ENCODE measurements at places on chromosomes 2 and 18.

GRCh38 chr2:70569559-70569958 is 15.9 kb upstream of the TGFA start:
- no peak for DNase-seq

- DNase-seq, result no peak
Observed at GRCh38 chr2:191629976-191630712, 47.8 kb upstream of the NABP1 start.

DNA sequence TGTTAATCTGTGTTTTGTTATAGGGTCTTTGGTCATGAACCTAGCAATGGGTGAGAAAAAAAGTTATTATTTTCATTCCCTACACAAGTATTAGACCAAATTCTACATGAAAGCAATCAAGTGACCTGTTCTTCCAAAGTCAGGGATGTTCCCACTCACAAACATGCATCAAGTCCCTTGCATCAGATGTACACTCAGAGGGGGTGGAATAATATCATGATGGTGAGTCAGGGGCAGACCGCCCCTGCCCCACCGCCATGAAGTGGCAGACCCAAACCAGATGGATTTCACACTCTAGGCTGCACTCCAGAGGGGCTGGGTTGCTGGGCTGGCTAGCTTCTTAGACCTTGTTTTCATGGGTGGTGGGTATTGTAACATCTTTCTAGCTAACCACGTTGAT is 91.4 kb downstream of the ACAA2 start:
- no peak for DNase-seq

DNA sequence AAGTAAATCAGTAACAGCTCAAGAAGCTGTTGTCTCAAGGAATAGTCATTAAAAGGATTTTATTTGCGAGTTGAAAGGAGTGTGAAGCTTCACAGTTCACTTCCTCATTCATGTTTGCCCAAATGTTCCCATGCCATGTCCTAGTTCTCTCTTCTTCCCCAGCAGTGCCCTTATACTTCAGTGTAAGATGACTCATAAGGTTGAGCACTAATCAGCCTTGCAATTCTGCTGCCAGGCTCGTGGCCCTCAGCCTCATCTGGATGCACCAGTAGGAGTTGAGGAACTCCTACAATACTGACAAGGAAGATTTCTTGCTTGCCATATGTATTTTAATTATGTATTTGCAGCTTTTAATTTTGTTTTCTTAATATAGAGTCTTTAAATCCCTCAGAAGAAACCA is 1980.4 kb downstream of the SUCLG1 start:
- no peak for DNase-seq

DNA sequence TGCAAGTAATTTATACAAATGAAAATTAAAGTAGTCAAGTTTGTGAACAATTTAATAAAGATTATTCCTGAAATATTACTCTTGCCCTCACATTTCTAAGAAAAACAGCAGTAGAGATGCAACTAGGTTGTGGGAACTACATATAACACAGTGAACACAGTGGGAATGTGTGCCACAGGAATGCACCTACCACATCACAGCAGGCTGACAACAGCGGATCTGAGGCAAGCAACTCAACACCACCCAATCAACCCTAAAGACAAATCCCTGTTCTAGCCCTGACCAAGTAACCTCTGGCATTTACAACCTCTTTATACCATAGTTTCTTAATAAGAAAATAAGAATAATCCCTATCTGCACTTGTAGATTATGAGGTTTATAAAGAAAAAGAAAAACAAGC is 23.4 kb downstream of the MBOAT2 start:
- no peak for DNase-seq

- DNase-seq, result no peak
Observed at GRCh38 chr18:55400590-55401541, 187.1 kb downstream of the TCF4 start.

DNA sequence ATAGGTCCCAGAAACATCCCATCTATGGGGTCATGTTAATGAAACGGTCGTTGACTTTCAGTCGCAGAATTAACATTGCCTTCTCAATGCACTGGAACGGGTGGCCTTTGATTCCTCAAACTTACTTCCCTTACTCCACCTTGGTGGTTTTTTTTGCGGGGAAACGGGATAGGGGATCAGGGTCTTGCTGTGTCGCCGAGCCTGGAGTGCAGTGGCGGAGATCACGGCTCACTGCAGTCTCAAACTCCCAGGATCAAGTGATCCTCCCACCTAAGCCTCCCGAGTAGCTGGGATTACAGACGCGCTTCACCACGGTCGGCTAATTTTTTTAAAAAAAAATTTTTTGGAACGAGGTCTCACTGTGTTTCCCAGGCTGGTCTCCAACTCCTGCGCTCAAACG is 754 bp downstream of the ATG16L1 start:
- no peak for DNase-seq

- peak; percentile 61 for DNase-seq
Observed at GRCh38 chr2:127415593-127416505, 2.4 kb upstream of the PROC start.

DNA sequence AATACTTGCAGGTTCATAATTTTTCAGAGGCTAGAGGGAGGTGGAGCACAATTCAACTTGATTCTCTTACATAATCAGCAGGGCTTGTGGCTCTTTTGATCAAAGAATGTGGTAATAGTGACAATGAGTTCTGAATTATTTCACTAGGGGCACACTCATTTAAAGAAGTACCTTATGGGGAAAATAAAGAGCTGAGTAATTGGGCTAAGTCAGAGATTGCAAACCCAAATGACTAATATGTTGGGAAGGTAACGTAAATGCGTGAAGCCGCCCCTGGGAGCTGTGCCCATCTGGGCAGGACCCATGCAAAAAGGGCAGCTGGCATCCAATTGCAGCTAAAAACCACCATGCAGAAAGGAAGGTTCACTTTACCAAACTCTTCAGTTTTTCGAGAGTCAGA is 35.3 kb downstream of the NCKAP5 start:
- DNase-seq, result no peak

DNA sequence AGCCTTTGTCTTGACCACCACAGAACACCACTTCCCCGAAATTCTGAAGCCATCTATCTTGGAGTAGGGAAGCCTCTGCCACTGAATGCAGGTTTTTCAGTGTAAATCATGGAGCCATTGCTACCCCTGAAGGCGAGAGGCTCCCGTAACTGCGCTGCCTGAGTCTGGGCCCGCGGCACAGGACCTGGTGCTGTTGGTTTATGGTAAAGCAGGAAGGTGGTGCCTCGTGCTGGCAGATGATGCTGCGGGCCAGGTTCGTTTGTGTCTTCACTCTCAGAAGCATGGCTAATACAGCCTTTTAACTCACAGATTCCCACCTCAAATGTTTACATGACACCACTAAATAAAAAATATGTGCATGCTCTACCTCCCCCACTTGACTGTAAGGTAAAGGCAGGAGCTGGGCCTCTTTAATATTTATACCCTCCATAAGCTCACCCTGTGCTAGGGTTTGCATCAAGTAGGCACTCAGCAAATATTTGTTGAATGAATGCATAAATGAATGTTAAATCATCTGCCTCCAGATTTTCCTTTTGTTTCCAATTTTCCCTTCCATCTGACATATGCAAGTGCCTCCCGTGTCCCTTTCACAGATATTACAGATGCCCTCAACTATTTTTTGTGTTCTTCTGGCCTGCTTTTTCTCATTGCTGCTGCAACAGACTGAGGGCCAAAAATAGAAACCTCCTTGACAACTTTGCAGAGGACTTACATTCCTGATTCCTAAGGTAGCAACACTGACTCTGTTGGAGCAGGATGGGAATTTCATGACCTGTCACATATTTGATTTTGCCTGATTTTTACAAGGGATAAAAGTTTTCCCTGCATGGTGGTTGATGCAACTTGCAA is 83.5 kb upstream of the CPO start:
- DNase-seq, result no peak

- no peak for DNase-seq
Observed at GRCh38 chr2:223215254-223215516, 163.2 kb downstream of the KCNE4 start.

GRCh38 chr18:79491081-79491551 is 95.4 kb downstream of the NFATC1 start:
- DNase-seq, result no peak

DNA sequence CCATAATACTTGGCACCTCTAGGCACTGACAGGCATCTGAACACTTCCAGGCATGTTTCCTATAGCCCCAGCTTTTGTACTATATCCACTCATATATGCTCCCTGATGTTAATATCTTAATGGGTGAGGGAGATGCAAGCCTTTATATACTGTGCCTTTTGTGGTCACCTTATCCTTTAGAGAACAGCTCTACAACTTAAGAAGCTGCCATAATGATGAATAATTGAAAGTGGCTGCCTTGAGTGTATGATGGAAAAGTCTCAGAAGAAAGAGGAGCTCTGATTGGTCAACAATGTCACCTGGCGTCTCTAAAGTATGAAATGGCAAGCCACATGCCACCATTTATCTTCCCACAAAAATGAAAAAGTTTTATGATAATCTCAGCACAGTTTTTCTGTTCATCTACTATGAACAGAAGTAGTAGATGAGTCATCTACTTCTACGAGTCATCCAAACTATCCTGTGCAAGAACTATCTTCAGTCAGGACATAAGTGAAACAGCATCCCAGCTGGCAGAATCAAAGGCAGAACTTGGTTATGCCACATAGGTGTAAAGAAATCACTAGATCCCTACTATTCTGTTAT is 997.9 kb upstream of the CELF4 start:
- DNase-seq, result no peak

GRCh38 chr2:239267288-239267951 is 133.4 kb downstream of the HDAC4 start:
- peak; percentile 89 for DNase-seq

GRCh38 chr2:55718165-55719008 is 24.7 kb upstream of the PNPT1 start:
- DNase-seq, result no peak

GRCh38 chr2:33126958-33127357 is 180.2 kb downstream of the LTBP1 start:
- DNase-seq, result no peak

DNA sequence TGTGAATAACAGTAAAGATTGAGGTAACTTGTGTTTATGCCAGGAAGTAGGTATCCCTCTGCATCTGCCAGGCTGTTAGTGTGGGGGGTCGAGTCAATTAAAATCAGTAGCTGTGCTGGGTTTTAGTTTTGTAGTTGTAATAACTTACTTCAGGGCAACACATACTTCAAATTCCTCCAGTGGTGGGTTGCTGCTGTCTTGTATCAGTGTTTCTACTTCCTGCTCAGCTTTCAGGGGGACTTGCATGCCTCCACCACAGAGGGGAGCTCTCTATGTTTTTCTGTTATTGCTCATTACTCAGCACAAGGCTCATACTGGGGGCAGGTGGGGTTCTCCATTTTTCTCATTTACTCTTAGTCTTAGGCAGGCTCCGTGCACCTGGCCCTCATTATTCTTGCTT is 136.8 kb downstream of the CAPN13 start:
- no peak for DNase-seq

DNA sequence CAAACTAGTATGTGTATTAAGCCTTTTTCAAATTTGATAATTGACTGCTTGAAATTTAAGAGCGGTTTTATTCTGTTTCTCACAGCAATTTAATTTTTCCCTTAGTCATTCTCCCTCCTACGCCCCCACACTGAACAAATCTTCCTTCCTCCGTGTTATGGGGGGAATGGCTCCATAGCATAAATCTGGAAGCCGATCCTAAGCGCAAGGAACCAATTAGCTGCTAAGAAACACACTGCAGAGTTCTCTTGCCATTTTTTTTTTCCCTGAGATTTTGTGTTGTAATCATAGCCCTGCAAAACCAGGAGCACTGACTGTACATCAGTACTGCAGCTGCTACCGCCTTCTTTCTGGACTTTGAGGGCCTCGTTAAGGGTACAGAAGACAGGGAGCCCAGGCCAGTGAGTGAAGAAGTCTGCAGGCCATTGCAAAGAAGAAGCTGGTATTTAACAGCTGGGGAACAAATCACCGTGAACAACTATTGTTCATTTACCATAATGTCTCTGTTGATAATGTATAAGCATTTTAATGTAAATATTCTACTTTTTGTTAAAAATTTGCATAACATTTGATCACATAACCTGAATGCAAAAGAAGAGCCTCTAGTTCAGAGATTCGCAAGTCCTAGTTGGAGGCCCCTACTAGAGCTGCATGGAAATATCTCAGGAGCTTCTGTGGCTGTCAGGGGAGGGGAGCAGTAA is 264.0 kb downstream of the LRATD1 start:
- no peak for DNase-seq

GRCh38 chr2:200422071-200422470 is 87.8 kb downstream of the KCTD18 start:
- no peak for DNase-seq

DNA sequence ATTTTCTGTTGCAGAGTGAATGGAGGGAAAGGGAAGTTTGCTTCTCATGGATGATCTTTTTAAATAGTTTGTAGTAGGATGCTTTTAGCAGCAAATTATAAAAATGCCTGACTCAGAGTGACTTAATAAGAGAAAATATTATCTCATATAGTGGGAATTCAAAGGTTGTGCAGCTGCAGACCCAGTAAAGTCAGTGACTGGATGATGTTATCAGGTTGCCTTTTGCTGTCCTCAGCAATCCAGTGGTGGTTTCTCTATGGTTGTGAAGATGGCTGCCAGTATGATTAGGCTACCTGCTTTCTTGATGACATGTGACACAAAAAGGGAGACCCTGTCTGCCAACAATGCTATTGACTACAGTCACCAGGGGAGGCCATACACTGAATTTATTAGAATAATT is 184.8 kb downstream of the DIS3L2 start:
- DNase-seq, result no peak

GRCh38 chr2:101803945-101804696 is 106.6 kb downstream of the MAP4K4 start:
- DNase-seq, result no peak

DNA sequence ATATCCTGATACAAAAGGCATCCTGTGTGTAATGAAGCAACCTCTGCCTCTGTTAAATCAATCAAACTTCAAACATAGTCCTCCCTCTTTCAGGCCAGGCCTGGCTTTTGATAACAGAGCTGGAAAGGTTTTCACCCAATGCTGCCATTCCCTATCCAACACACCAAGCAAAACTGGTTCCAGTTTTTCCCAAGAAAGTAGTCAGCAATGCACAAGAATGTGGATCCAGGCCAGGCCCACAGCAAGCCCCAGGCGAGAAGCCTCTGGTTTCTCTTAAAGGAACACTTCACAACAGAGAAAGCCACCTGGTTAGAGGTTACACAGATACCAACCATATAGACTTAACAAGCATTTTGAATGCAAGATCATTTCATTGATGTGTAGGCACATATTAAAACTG is 49.2 kb upstream of the CCDC150 start:
- no peak for DNase-seq

DNA sequence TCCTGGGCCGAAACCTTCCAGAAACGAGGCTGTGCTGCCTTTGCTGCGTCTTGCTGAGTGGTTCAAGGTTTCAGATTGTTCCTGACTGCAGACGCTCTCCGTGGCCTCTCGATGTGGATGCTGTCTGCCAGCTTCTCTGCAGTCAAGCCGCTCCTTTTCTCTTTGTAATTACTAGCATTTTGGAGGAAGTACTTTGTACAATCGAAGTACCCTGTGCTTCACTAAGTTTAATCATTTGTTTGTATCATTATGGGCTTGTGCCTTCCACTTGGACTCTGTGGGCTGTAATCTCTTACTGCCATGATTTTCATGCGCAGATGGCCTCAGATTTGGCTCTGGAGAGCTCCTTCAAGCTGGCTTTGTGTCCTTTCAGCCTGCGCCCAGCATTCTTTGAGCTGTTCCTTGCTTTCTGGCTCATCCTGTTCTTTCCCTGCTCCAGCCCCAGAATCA is 49.3 kb downstream of the TRAF3IP1 start:
- DNase-seq, result no peak

GRCh38 chr2:48043746-48044145 is 137.4 kb upstream of the FBXO11 start:
- no peak for DNase-seq

- DNase-seq, result no peak
Observed at GRCh38 chr2:105114551-105114950, 76.7 kb downstream of the MRPS9 start.

GRCh38 chr2:214578442-214578841 is 167.6 kb downstream of the VWC2L start:
- DNase-seq, result no peak
